ENCODE measurements at places on chromosomes 6 and 20. TPM values are rescaled to one million over a fixed set of nuclear protein-coding genes. Genes with fewer than 3 reads are reported as not detected.

Gene MGME1
- 42.2 TPM for total RNA-seq

Gene WASF1
- 12.4 TPM for total RNA-seq

Gene KIF25
- total RNA-seq, result not detected

Gene FBXO30
- 5.4 TPM for total RNA-seq

Gene EYA4
- 12.6 TPM for total RNA-seq

Data from A549 treated with ZK216348 at 1 μM for 4 hours (cell line).